ENCODE measurements at places on chromosomes 1 and 21. TPM values are rescaled to one million over a fixed set of nuclear protein-coding genes. Genes with fewer than 3 reads are reported as not detected.
A peak's percentile ranks its signal among the peaks of the same experiment; 100 is the strongest.

ZNF648 gene
- polyA plus RNA-seq = 0.64 TPM

- DNase-seq = no peak
These were observed 8.3 kb downstream of the CNR2 start for GRCh38 chr1:23904748-23905357.

- no peak for DNase-seq
These were observed 292.7 kb downstream of the TPR start for GRCh38 chr1:186082235-186082937.

DNA sequence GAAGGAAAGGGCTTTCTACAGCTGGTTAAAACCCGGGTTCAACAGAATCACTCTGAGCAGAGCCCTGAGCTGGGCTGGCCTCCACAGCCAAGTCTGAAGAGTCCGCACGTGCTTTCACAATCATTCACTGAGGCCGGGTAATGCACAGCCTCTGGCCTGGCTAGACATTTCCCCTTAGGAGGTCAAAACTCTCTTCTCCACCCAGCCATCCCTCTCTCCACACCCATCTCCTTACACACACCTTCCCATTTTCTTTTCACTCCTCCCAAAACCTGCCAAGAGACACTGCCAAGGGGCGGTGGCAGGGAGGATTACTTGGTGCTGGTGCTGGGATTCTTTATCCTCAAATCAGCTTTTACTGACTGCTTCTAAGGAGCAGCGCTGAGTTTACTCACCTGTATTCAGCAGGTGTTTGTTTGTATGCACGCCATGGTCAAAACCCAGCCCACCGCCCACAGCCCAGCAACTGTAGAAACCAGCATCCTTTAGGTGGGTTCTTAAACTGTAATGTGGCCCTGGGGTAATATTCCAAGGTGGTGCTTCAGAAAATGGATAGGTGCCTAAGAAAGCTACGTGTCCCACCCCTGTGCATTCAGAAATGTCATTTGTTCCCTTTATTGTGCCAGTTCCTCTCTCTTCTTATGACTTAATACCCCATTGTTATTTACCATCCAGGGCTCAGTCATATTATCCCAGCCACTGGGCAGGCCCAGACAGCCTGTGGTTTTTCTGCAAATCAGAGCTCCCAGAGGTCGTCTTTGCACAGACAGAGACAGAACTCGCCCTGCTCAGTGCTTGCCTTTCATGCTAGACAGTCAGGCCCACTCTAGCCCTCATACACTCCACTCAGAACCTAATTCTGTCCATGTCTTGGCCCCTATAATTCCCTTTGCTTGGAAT is 80.2 kb downstream of the ADSS2 start:
- DNase-seq = no peak

GRCh38 chr1:58430421-58431275 is 115.9 kb downstream of the OMA1 start:
- no peak for DNase-seq

DNA sequence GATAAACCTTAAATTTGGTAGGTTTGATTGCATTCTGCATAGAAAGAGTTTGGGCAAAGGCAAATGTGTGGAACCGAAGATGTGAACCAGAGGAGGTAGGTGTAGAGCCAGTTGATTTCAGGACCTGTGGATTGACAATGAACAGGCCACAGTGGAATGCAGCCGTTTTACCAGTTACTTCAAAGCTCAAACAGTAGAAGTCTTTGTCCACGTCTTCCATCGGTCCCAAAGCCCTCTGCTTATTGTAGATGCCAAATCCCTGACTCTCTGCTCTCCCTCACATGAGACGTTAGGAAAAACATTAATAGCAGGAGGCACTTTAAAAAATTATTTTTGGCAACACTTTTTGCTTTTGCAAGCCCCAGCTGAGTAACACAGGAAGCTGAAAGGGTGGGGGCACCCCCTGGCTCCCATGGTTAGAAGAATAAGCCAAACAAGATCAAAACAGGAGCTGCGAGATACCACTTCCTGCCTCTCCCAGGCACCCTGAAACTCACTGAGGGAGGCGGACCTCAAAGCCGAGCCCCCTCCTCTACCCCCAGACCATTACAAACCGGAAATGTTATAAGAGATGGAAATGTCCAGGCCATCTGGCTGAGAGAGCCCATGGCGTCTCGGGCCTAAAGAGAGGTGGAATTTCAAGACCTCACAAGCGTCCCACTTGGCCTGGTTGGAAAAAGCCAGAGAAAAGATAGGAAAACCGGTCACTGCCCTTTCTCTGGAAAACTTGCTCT is 13.5 kb downstream of the TRAF3IP3 start:
- no peak for DNase-seq

- no peak for DNase-seq
These were observed 92.0 kb downstream of the USH2A start for GRCh38 chr1:216331211-216331610.

CNR2 gene
- not detected for polyA plus RNA-seq

DNA sequence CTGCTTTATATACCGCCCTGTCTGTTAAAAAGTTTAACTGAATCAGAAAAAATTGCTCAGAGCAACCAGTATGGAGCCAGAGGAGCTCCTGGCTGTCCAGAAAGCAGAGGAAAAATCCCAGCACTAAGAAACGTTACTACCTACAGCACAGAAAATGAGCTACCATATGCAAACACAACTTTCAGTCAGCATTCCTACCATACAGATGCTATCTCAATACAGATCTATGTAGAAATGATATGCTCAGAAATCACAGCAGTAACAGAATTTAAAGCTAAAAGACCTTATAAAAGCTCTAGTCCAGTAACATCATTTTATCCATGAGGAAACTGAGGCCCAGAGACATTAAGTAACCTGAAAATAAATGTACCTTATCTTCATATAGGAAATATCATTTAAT is 38.7 kb downstream of the PCNX2 start:
- DNase-seq = no peak

GRCh38 chr1:42680921-42681683 is 1.1 kb upstream of the YBX1 start:
- no peak for DNase-seq

DNA sequence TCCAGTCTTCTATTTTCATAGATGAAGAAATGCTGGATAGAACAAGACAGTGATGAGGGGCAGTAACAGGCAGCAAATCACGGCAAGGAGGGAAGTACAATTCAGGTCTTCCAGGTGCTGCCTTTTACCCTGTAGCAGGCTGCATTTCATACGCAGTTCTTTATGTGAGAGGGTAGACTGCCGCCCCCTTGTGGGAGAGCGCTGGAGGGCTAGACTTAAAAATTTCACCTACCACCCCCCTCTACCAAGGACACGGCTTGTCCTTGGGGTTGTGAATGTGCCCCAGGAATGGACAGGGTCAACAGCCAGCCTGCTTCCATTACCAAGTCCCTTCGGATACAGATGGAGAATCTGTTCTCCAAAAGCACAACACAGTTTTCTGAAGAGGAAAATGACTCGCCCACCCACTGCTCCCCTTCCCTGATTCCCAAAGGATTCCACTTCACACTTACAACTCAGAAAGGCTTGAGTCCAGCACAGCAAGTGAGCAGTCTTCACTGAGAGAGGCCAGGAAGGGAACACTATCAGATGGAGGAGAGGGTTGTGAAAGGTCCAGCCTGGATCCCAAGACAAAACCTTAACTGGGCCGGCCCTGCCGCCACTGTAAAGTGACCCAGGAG is 7.4 kb downstream of the WDR77 start:
- DNase-seq = peak; percentile 31

GRCh38 chr1:53153752-53154151 is 11.3 kb upstream of the SLC1A7 start:
- no peak for DNase-seq

ANGPTL3 gene
- not detected for polyA plus RNA-seq

DNA sequence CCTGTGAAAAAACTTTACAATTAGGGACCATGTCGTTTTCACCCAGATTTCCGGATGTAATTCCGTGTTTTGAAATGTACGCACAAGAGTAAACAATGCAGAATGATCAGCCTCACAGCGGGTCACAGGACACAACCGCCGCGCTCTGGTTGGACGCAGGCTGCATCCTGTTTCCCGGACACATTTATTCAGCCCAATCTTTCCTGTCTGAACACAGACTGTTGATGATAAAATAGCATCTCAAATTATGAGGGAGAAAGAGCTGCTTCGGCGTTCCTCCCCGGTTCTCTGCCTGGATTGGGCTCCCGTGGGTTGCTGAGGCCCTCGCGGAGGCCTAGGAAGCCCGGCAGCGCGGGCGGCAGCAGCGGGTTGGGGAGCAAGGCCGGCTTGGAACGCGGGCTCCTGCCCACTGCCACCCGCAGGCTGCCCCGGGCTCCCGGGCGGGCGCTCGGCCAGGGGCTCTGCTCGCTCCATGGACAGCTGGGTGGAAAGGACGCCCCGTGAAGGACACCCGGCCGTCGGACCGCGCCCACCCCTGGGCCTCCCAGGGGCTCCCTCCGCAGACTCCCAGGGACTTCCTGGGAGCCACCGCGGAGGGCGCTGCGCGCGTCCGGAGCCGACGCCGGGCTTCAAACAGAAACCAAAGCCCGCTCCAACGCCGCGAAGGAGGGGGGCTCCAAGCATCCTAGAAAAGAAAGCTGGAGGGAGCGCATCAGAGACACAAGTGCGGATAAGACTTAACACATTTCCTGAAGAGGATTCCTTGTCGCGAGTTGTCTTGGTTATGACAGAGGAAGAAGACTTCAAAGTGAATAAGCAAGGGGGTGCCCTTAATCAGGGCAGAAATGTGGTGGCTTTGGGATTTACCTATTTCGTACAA is 122.3 kb downstream of the ESRRG start:
- DNase-seq = peak; percentile 38

FMO3 gene
- polyA plus RNA-seq = not detected

OR13G1 gene
- polyA plus RNA-seq = not detected

DNA sequence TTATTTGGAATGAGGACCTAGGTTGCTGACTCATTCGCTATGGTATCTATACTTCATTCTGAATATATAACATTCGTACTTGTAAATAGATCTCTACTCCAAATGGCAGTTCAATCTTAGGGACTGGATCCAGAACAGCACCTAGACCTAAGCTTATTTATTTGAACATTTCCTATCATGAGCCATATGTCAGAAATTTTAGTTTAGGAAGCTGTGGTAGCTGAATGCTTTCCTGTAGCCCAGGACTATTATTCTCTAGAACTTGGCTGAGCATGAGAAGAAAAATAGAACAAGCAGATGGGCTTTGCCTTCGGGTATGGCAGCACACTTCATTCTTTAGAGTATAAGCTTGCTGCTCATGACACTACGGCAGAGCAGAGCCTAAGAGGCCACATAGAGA is 1114.4 kb upstream of the B3GALT2 start:
- no peak for DNase-seq

DNA sequence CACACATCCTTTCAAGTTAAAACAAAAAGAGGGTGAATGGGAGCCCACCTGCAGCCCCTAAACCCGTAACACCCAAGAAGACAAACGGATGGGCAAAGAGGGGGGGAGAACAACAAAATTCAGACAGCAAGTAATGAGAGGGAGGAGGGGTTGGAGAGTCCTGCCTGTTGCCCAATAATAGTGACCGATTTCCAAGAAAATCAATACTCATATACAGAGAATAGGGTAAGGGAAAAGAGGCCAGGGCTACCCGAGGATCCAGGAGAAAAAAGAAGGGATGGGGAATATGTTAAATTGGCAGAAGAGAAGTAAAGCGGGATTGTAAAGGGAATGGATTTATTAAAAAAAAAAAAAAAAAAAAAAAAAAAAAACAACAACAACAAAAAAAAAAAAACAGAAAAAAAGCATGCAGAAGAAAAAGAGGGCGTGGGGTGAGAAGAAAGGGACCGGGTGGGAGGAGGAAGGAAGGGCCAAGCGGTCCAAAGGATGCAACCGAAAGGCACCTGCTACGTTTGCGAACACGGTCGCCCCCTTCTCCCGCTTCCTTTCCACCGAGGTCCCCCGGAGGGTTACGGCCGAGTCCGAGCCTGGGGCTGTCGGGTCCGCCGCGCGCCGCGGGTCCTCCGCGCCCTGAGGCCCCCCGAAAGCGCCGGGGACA is 930 bp downstream of the SLC30A10 start:
- peak; percentile 27 for DNase-seq

- no peak for DNase-seq
These were observed 5.0 kb downstream of the MTR start for GRCh38 chr1:236800002-236800620.

HEYL gene
- polyA plus RNA-seq = 1.8 TPM

GRCh38 chr1:200150721-200151120 is 123.2 kb downstream of the NR5A2 start:
- DNase-seq = no peak

PLEKHA6 gene
- polyA plus RNA-seq = 4.8 TPM

GRCh38 chr21:35485364-35485763 is 436.3 kb upstream of the RUNX1 start:
- DNase-seq = no peak

DNA sequence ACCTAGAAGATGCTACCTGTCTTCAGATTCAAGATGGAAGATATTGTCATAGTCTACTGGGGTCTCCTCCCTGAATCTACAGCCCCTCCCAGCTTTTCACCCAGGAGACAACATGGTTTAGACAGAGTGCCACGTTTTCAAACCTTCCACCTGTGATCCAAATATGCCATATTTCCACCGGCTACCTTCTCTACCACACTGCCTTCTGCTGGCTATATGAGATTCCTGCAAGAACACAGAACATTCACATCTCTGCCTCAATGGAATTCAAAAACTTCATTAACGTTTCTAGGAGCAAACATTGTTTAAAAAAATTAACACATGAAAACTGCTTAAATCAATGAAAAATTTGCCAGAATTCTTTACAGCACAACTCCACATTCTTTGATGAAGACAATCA is 12.9 kb upstream of the LELP1 start:
- no peak for DNase-seq
